ENCODE measurements at places on chromosomes 3 and 15.

DNA sequence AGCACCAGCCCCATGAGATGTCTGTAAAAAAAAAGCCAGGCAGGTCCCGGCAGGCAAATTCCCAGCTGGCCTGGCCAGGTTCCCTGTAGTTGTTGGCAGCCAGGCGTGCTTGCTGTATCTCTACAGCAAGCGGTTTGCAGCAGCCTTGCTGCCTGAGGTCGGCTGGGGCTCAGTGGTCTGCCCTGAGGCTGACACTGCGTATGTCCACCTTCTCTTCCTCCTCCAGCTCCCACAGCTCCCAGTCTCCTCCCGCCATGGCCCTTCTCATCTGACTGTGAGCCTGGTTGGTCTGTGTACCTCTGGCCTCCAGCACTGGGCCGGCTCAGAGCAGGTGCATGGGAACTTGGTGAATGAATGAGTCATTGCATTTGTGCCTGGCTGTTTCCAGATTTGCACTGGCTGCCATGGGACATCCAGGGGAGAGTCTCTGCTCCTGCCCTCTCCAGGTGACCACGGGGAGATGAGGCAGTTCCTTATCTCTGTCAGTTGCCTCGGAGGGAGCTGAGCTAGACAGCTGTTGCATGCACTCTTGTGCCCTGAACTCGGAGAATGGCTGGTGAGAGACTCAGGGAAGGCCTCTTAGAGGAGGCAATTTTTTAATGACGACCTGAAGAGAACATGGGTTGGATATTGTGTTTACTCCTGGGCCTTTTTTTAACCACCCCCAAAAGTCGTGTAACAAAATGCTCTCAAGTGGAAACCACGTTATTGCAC, 43.0 kb downstream of the SPSB4 start:
- no peak for DNase-seq

DNA sequence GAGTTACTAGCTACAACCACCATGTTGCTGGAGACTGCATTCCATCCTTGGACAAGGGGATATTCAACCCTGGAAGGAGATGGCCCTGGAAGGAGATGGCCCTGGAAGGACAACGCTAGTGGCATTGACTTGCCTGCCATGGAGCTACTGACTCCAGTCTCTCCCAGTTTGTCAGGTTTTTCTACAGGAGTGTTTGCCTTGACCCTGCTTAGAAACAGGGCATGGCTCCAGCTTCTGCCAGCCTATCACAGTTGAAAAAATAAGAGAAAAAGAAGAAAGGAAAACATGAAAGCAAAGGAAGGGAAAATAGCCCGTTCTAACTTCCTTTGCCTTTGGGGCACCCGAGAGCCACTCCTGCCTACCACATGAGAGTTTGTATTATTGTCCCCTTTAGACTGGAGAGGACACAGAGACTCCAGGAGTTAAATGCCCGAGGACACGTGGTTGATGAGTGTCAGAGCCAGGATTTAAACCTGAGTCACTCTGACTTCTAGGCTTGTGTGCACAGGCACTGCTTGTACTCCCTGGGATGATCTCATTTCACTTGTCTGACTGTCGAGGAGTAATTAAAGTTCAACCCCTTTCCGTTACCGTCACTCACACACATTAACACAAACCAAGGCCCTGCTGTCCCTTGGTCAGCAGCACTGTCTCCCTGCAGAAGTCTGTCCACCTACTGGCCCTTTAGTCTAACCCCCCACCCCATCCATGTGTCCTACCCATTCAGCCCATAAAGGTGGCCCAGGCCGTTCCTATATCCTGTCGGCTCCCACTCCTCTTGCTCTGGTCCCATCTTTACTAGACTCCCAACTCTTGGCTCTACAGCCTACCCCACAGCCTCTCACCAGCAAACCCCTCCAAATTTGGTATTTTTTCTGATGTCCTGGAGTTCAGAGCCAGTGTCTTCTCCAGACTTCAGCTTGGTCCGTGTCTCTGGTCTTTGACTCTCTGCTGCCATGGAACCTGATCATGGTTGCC, 46.1 kb downstream of the C2CD4A start:
- no peak for DNase-seq

GRCh38 chr3:89859757-89860156, 752.3 kb downstream of the EPHA3 start:
- DNase-seq, result no peak

DNA sequence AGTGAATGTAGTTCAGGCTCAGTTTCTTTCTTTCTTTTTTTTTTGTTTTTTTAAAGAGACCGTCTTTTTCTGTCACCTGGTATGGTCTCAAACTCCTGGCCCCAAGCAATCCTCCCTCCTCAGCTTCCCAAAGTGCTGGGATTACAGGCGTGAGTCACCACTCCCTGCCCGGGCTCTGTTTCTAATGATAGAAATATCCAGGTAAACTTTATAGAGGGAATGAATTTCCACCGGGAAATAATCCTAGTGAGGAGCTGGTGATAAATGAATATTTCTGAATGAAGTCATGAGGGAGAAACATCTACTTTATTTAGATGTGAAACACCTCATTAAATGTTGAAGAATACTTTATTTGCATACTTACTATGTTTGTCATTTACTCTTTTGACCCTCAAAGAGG, 7.2 kb downstream of the RNF13 start:
- DNase-seq, result no peak

- DNase-seq, result no peak
Measured at GRCh38 chr3:109225516-109225915, 89.0 kb downstream of the C3orf85 start.

GRCh38 chr3:103862415-103862814, 1427.6 kb downstream of the ZPLD1 start:
- no peak for DNase-seq

- DNase-seq, result no peak
Measured at GRCh38 chr3:29516164-29516563, 235.3 kb downstream of the RBMS3 start.

DNA sequence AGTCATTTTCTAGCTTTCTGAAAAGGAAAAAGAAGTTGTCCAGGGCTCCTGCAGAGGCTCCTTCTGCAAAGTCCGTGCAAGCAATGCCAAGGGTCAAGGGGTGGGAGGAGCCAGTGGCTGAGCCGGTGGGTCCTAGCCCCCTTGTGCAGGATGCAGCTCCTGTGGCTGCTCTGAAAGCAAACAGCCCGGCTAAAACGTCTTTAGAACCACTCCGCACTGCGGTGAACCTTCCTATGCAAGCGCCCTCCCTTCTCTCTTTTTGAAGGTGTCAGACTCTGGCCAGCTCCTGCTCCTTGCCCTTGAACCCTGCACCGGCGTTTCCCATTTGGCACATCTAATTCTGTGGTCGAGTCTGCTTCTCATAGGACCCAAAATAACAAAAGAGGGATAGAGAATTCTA, 183.1 kb downstream of the UACA start:
- no peak for DNase-seq

GRCh38 chr3:44954962-44955361, 21.0 kb downstream of the ZDHHC3 start:
- DNase-seq, result no peak

GRCh38 chr15:52857471-52857870, 67.3 kb upstream of the ONECUT1 start:
- no peak for DNase-seq

DNA sequence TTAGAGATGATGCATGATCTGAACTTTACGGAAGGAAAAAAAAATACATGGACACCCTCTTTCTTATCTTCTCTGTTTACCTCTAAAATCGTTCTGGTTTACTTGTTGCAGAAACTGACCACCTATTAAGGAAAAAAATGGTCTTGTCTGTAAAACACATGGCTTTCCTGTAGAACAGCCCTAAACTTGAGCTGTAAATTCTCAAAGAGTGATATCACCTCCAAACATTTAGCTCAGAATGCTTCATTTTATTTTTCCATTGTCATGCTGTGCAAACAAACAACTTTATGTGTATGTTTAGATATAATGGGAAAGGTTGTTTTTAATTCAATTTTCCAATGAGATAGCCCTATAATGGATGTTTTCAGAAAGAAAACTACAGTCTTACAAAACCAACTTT, 237.4 kb upstream of the NR2F2 start:
- no peak for DNase-seq

DNA sequence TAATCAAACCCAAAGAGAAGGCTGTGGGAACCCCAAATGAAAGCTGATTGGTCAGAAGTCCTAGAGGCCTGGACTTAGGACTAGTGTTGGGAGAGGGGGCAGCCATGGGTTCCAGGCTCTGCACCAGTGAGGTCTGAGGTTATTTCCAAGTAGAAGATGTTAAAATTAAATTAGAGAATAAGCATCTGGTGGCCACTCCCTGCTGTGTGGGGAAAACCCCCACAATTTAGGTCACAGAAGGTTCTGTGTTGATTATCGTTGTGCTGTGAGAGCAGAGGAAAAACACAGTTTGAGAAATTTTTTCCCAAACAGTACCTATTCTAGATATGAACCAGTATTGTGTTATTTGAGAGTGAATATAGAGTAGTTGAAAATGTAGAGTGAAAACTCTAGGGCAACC, 53.9 kb upstream of the NSMCE3 start:
- no peak for DNase-seq

DNA sequence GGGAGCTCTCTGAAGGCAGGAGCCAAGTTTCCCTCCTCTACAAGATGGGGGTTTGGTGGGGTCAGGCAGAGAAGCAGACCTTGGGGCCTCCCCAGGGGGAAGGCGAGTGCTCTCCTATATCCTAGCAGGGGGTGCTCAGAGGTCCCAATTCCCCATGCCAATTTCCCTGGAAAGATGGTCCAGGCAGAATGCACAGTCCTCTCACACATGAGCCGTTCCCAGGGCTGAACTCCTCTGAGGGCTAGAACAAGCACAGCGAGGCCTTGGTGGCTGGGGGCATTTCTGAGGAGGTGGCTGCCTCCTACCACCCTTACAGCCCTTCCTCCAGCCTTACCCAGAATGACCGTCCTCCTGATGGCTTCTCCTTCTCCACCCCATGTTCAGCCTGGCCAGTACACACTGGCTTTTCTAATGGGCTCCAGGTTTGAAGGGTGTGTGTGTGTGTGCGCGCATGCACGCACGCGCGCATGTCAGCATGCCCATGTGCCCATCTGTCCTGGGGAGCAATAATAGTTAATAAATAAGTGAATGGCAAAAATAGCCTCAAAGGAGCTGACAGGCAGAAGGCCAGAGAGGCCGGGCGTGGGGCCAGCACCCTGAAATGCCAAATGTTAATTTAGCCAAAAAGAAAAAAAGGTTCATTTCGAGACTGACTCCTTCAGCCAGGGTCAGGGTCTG, 24.4 kb downstream of the ADCY5 start:
- DNase-seq, result no peak

GRCh38 chr15:74167891-74168331, 5.6 kb upstream of the ISLR start:
- no peak for DNase-seq

DNA sequence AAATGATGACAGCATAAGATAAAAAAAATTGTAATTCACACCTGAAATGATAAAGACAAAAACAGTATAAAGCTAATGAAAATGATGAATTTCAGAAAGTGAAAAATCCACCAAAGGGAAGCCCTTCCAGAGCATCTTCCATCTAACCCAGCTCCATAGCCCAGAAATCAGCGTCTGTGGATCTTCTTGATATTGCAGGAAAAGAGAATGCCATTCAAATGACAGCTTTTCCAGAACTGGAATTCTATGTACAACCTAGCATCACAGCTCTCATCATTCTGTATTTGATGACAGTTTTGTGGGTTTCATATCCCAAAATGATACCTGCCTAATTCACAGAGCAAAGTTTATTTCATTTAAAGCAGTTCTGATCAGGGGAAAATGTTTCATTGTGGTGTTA, 267.3 kb downstream of the FHIT start:
- no peak for DNase-seq

DNA sequence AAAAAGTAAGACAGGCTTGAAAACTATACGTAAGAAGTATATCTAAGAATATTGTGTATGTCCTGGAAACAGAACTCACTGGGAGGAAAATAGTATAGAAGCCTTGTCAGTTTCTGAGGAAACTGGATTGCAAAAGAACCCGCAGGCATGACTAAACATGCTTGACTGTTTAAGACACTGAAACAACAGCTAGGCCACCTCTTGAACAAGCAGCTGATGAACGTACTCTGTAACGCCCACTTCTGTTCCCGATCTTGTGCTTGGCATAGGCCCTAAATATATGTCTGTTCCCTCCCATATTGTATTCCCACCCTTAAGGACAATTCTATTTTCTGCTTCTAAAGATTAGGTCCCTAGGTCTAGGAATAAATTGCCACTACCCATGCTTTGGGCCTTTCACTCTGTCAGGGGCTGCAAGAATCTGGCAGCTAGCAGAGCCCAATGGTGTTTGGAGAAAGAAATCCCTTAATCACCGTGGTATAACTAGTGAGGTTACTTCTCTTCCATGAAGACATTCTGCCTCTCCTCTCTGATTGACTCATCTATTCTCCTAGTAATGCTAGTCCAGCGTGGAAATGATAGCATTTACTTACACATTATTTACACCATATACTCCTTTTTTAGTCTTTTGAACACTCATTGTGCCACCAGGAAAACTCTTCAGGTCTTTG, 46.2 kb downstream of the CD200 start:
- no peak for DNase-seq

GRCh38 chr15:72169921-72170611, 27.5 kb downstream of the GRAMD2A start:
- no peak for DNase-seq

- no peak for DNase-seq
Measured at GRCh38 chr3:138467931-138468330, 33.5 kb downstream of the ESYT3 start.

GRCh38 chr3:53829605-53830004, 16.6 kb downstream of the CHDH start:
- no peak for DNase-seq

DNA sequence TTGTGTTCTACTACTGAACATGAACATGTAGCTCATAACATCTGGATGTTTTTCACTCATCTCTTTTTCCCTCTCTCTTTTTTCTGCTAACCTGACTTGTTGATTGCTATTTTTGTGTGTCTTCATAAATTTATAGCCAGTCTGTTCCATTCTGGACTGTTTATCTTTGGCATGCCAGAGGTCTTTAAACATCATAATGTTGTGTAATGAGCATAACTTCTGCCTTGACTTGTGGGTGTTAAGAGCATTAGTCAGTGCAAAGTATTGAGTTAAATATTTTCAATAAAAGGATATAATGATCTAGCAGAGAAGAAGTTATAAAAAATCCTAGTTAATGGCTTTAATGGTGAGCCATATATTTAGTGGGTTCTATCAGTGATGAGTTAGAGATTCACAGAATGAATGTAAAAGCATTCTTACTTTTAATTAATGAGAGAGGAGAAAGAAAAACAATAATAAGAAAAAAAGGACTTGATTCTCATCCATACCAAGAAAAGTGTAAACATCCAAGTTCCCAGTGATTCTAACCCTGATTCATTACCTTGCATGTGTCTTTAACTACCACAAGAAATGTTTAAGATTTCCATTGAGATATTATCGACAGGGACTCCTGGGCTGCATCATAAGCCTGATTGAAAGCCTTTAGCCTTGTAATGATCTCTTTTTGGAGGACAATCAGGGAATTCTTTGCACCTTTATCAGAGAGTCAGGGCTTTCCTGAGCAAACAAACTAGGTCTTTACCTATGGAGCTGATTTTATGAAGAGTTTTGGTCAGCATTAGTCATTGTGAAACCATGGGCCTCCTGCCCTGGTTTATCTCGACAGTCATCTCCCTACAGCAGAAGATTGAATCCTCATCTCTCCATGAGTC, 22.9 kb downstream of the MITF start:
- no peak for DNase-seq

GRCh38 chr15:98123297-98123696, 162.8 kb downstream of the ARRDC4 start:
- DNase-seq, result no peak

GRCh38 chr15:74268020-74268419, 31.9 kb downstream of the CCDC33 start:
- no peak for DNase-seq
